ENCODE measurements at places on chromosomes 3 and 15. TPM values are rescaled to one million over a fixed set of nuclear protein-coding genes. Genes with fewer than 3 reads are reported as not detected.

Gene MYO5C
- total RNA-seq: 0.60 TPM

GRCh38 chr15:80252121-80252518 lies at the start of gene CTXND1:
Gene CTXND1, minus strand, starts transcription at chr15:80252213. Its CDS starts 50,264 bp downstream, at chr15:80201949.
- H3K4me1 ChIP-seq: peaks cover 3% of the 10 kb centered on the region
- no peak for DNase-seq
- no peak within 1 kb of the TSS for H3K4me3 ChIP-seq

- H3K4me1 ChIP-seq: no peaks in the 10 kb centered on the region
- H3K4me3 ChIP-seq: no peak overlapping the region
- DNase-seq: no peak
- H3K27me3 ChIP-seq: no peaks in the 10 kb centered on the region
Observed at GRCh38 chr15:26721232-26721967, 51.5 kb downstream of the GABRB3 start.

- no peak overlapping the region for H3K4me3 ChIP-seq
- DNase-seq: peak; percentile 24
- H3K27ac ChIP-seq: no peak overlapping the region
- H3K4me1 ChIP-seq: peaks cover 52% of the 10 kb centered on the region
Observed at GRCh38 chr15:31258260-31258659, 68.4 kb upstream of the KLF13 start.

- H3K4me3 ChIP-seq: no peak overlapping the region
- no peak for DNase-seq
- H3K4me1 ChIP-seq: peaks cover 71% of the 10 kb centered on the region
- no peaks in the 10 kb centered on the region for H3K27me3 ChIP-seq
- H3K27ac ChIP-seq: no peak overlapping the region
Observed at GRCh38 chr3:52222319-52223221, 2.9 kb downstream of the TLR9 start.

DNA sequence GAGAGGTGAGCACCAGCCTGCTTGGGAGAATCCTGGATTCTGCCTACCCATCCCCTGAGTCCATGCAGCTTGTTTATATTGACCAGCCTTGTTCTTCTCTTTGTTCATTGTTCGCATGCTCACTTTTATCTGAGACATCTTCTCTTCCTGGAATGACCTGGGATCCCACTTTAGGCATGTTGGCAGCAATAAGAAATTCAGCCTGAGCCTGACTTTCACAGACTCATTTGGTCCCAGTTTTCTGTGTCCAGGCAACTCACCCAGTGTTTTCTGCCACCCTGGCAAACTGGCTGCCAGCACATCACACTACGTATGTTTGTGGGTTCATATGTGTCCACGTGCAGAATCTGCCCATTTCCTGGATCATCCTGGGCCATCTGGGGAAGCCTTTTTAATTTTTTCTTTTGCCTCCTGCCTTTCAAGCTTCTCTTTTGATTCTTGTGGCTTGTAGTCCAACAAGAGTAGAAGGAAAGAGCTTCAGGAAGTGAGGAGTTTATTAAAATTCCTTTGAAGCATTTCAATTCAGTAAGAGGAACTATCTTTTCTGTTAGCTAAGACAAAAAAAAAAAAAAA lies 199.9 kb downstream of the FNDC3B start:
- H3K27ac ChIP-seq: no peak overlapping the region
- no peaks in the 10 kb centered on the region for H3K27me3 ChIP-seq

GRCh38 chr3:126125781-126126251 lies 41.9 kb upstream of the SLC41A3 start:
- no peaks in the 10 kb centered on the region for H3K4me1 ChIP-seq
- H3K27me3 ChIP-seq: no peaks in the 10 kb centered on the region
- DNase-seq: no peak

GRCh38 chr3:177820683-177821316 lies 623.5 kb upstream of the TBL1XR1 start:
- no peaks in the 10 kb centered on the region for H3K27me3 ChIP-seq
- no peak for DNase-seq
- H3K4me1 ChIP-seq: no peaks in the 10 kb centered on the region
- H3K4me3 ChIP-seq: no peak overlapping the region
- H3K36me3 ChIP-seq: no peaks in the 10 kb centered on the region
- H3K27ac ChIP-seq: no peak overlapping the region

GRCh38 chr3:111929484-111929883 lies 49.3 kb upstream of the ABHD10 start:
- peaks cover 5% of the 10 kb centered on the region for H3K36me3 ChIP-seq
- H3K4me1 ChIP-seq: no peaks in the 10 kb centered on the region
- no peak for DNase-seq
- H3K27ac ChIP-seq: no peak overlapping the region

DNA sequence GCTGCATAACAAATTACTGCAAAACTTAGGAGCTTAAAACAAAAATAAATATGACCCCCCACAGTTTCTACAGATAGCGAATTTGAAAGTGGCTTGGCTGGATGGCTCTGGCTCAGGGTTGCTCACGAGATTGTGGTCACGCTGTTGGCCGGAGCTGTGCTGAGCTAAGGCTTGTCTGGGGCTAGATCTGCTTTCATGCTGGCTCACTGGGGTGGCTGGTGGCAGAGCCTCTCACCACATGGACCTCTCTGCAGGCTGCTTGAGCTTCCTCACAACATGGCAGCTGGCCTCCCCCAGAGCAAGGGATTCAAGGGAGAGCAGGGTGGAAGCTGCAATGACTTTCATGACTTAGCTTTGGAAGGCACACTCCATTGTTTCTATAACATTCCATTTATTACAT lies 354.1 kb downstream of the SHQ1 start:
- H3K27ac ChIP-seq: no peak overlapping the region
- no peaks in the 10 kb centered on the region for H3K36me3 ChIP-seq
- peaks cover 5% of the 10 kb centered on the region for H3K4me1 ChIP-seq
- no peak for DNase-seq
- no peaks in the 10 kb centered on the region for H3K27me3 ChIP-seq

DNA sequence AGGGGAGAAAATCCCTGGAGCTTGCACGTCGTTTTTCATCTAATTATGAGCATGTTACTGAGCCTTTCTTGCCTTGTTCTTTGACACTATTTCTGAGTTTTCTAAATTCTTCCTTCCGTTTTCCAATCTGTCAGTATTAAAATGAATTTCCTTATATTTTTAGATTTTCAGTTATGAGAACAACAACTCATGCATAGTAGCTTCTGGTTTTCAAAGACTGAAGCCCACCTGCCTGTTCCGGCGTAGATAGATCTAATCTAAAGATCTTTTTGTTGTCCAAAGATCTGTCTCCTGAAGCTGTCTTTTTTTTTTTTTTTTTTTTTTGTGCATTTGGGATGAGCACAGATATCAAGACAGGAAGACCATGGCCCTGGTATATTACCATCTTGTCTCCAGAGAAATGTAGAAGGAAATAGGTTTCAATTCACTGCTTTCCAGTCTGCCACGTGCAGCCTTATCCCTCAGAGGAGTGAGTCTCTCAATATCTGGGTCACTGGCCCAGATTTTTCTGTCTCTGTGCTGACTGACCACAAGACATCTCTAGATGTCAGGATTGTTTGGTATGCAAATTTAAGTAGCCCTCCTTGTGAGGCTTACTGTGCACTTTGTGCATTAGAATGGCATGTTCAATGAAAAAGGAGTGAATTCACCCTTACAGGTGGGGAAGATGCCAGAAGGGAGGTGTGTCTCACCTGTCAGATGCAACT lies 222.3 kb upstream of the TMC3 start:
- H3K27ac ChIP-seq: no peak overlapping the region
- no peaks in the 10 kb centered on the region for H3K4me1 ChIP-seq
- no peaks in the 10 kb centered on the region for H3K27me3 ChIP-seq
- H3K4me3 ChIP-seq: no peak overlapping the region

DNA sequence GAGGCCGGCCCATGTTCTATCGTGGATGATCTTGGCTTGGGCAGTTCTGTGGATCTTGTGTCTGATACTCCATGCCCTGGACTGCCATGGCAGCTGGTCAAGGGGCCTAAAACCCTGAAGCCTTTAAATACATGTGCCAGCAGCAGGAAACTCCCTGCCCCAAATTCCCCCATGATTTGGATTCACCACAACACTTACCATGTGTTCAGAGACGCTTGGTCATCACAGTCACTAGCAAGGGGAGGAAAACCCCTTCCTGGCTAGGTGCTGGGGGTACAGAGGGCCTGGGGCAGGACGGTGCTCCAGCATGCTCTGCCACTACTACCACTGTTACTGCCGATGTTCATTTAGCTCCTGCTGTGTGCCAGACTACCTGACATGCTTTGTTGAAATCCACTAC lies 94.4 kb downstream of the DNAJB8 start:
- H3K4me3 ChIP-seq: no peak overlapping the region
- DNase-seq: no peak
- H3K4me1 ChIP-seq: no peaks in the 10 kb centered on the region
- no peaks in the 10 kb centered on the region for H3K36me3 ChIP-seq
- no peak overlapping the region for H3K27ac ChIP-seq
- H3K27me3 ChIP-seq: no peaks in the 10 kb centered on the region

Data from natural killer cell (primary cell).